ENCODE measurements at places on chromosomes 1 and 21. TPM values are rescaled to one million over a fixed set of nuclear protein-coding genes. Genes with fewer than 3 reads are reported as not detected.

Gene CELA2B
- total RNA-seq: not detected

Gene HPDL
- 8.3 TPM for total RNA-seq

Gene UHMK1
- total RNA-seq: 64.7 TPM

Gene KISS1
- not detected for total RNA-seq

Gene USH2A
- total RNA-seq: not detected

Gene MTARC1
- not detected for total RNA-seq

Gene OR2T11
- total RNA-seq: not detected

Gene VSIG8
- total RNA-seq: not detected

Gene CYP4A22
- total RNA-seq: not detected

Gene LCE2B
- total RNA-seq: not detected

Gene AMY1B
- total RNA-seq: not detected

Gene PDC
- total RNA-seq: not detected

Gene ADCY10
- total RNA-seq: 0.14 TPM

Gene KCND3
- total RNA-seq: not detected

Gene AMY1C
- total RNA-seq: not detected

Gene CDA
- total RNA-seq: not detected

Gene CYP4A11
- not detected for total RNA-seq

Gene GUCA2B
- total RNA-seq: not detected

Gene FCRLB
- 0.59 TPM for total RNA-seq

Gene CD5L
- not detected for total RNA-seq

Gene OLFM3
- total RNA-seq: not detected

Gene NOTCH2
- 107 TPM for total RNA-seq

Gene CD84
- 40.8 TPM for total RNA-seq

Gene CHI3L1
- not detected for total RNA-seq

Gene FBLIM1
- not detected for total RNA-seq

Gene DIPK1A
- total RNA-seq: 15.1 TPM

Gene CFAP45
- 0.57 TPM for total RNA-seq

Gene ANKRD35
- total RNA-seq: 0.48 TPM

Gene PAQR6
- total RNA-seq: 8.6 TPM

Gene SLC5A3
- 31.1 TPM for total RNA-seq

Gene PRAMEF8
- not detected for total RNA-seq

Gene TRIM17
- 2.5 TPM for total RNA-seq

Gene PRDX6
- total RNA-seq: 110 TPM

Gene ICOSLG
- 10.2 TPM for total RNA-seq

Gene PTGER3
- 4.2 TPM for total RNA-seq

Gene MANEAL
- total RNA-seq: 1.9 TPM

Gene DISP1
- 1.2 TPM for total RNA-seq

Gene BGLAP
- total RNA-seq: 2.9 TPM

Gene CELA2A
- total RNA-seq: not detected

Gene MPC2
- 52.3 TPM for total RNA-seq

Gene TAS1R1
- total RNA-seq: not detected

Gene PADI4
- total RNA-seq: 0.25 TPM

Gene BRINP2
- total RNA-seq: not detected

Gene ATP6V1G3
- not detected for total RNA-seq

Gene PLEKHG5
- total RNA-seq: 1.4 TPM

Gene RNF115
- total RNA-seq: 16.4 TPM

Gene RIPPLY3
- total RNA-seq: not detected

Gene RNF207
- total RNA-seq: 36.3 TPM

Gene FOXD2
- total RNA-seq: 0.27 TPM

Gene TMEM63A
- total RNA-seq: 97.9 TPM

Gene CCDC27
- not detected for total RNA-seq

Gene KCNQ4
- total RNA-seq: 0.43 TPM

Gene GRHL3
- total RNA-seq: not detected

Data from T-helper 2 cell treated with Interferon-gamma antibody and Interleukin-4, amounts not matched to agents 100 ng/mL and 5 ng/mL, for 36 hours (primary cell).